Body of pancreas (tissue), 4 donors: ENCODE measurements at places on chromosomes 4 and X.

DNA sequence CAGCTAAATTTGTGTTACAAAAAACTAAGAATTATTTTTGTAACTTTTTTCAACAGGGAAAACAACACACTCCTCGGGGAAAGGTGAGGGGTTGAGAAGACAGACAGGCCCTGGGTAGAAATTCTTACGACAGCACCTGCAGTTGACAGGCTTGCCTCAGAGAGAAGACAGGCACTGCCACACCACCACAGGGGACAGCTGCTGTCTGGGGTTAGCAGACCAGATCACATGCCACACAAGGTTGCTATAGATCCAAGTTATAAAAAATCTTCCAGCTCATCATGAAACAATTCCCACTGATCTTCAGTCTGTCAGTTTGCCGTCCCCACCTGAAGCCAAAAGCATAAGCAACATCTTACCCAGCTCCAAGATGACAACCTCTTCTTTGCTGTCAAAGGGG lies 143.2 kb upstream of the ZCCHC13 start:
- DNase-seq, result no peak

GRCh38 chr4:10733481-10734062 lies 49.0 kb upstream of the CLNK start:
- no peak for DNase-seq

DNA sequence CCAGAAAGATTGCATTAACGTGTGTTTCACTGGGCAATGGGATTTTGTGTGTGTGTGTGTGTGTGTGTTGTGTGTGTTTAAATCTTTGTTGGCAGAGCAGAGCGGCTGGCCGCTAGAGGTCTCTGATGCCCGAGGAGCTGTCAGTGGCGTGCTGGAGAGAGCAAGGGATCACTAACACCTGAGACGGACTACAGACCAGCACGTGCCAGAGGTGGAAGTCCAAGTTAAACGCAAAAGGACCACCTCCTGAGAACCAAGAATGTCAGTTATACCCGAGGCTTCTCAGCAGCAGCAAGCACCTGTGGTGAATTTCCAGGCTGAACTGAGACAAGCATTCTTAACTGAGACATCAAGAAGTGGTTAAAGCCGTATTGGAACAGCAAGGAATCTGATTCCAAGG lies 9.0 kb upstream of the SLC25A14 start:
- DNase-seq, result peak; percentile 49

DNA sequence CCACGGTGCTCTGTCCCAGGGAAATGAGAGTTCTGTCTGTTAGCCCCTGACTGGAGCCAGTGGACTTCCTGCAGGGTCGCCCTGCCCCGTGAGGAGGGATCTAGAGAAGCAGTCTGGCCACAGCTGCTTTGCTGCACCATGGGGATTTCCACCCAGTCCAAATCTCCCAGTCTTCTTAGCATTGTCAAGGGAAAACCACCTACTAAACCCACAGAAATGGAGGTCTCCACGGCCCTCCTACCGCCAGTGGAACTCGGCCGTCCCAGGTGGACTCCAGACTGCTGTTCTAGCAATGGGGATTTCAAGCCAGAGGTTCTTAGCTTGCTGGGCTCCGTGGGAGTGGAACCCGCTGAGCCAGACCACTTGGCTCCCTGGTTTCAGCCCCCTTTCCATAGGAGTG lies 133.3 kb upstream of the PCDH7 start:
- no peak for DNase-seq

DNA sequence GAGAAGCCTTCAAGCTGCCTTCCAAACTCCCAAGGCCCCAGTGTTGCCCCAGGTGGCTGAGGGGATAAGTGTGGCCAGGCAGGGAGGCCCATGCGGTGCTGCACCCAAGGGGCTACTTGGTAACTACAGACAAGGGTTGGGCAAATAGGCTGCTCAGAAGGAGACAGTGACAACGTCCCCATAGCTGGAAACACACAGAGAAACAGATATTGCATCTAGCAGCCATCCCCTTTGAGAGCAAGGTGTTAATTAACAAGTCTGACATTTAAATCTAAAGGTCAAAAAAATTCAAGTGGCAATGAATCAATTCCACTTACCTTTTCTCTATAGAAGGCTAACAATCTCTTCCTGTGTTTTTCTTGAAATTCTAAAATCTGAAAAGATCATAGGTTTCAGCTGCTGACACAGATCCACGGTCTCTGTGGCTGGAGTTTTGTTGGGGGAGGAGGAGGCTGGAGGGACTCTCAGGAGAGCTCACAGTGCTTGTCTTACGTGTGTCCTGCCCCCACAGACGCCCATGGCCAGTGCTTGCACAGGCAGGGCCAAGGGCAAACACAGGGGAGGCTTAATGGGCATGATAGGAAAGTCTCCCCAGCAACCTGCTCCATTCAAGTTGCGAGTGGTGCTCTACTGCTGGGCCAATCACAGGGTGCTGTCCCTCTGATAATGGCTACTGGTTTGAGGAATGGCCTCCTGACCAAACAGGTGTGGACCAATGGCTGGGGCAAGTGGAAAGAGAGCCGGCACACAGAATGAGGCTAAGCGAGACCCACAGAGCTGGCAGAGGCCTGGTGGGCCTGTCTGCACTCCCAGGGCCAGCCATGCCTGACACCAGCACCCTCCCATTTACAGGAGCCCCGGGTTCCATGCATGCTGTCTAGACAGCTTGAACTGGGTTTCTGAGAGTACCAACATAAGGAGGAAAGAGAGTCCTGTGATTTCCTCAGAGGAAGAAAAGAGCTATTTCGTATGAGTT lies 22.6 kb downstream of the RNF212 start:
- DNase-seq, result no peak

- DNase-seq, result no peak
Observed at GRCh38 chr4:37682701-37683401, 3.3 kb downstream of the RELL1 start.

DNA sequence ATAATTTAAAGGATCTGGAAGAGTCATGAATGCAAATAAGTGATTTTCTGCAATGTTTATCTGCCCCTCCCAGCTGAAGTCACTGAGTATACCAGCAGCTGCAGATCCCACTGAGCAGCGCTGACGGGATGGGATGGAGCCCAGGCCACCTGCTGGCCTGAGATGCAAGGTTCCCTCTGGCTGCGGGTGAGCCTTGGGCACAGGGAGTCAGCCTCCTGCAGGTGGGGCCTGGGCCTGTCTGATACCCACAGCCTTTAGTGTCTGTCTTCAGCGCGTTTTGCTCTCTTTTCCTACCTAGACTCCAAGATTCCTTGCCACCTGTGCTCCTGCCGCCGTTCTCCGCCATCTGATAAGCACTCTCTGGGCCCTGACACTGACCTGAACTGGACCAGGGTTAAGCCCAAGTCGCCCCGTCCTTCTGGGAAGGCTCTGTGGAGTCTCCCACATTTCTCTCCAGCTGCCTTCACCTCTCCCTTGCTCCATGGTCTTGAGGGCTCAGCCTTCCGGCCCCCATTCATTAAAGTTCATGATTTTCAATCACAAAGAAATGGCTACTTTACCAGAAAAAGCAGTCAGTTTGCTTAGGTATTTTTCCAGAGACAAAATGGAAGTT lies 223.1 kb upstream of the FAT1 start:
- DNase-seq, result peak; percentile 87

DNA sequence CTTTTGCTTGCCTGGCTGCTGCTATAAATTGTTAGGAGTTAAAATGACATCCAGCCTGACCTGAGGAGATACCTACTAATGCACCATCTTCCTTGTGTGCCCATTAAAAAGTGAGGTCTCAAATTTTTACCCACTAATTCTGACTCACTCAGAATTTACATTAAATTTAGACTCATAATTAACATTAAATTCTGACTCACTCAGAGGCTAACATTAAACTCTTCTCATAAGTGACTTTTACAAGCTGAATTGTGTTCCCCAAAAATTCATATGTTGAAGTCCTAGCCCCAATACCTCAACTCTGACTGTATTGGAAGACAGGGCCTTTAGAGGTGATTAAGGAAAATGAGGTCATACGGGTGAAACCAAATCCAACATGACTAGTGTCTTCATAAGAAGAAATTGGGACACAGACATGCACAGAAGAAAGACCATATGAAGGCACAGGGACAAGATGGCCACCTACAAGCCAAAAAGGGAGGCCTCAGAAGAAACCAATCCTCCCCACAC lies 11.8 kb downstream of the CASP6 start:
- DNase-seq, result no peak

DNA sequence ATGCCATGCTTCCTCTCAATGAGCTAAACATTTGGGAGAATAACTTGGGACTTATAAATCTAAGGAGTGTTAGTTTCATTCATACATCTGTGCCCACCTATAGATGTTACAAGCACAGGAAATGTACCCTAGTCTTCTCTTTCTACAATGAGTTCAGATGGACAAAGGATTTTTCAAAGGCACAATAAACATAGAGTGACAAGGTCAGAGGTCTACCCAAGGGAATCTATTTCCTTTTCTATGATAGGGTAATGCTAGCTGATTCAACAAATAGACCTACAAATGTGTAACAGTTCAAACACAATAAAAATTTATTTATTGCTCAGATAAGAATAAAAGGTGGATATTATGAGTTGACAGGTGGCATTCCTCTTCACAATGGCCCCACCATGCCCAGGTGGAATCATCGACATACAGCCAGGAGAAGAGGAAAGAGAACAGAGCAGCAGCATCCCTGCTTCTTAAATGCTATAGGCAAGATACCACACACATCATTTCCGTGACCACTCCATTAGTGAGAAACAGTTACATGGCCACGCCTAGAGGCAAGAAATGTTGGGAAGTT lies 421.8 kb downstream of the HNRNPD start:
- DNase-seq, result no peak

DNA sequence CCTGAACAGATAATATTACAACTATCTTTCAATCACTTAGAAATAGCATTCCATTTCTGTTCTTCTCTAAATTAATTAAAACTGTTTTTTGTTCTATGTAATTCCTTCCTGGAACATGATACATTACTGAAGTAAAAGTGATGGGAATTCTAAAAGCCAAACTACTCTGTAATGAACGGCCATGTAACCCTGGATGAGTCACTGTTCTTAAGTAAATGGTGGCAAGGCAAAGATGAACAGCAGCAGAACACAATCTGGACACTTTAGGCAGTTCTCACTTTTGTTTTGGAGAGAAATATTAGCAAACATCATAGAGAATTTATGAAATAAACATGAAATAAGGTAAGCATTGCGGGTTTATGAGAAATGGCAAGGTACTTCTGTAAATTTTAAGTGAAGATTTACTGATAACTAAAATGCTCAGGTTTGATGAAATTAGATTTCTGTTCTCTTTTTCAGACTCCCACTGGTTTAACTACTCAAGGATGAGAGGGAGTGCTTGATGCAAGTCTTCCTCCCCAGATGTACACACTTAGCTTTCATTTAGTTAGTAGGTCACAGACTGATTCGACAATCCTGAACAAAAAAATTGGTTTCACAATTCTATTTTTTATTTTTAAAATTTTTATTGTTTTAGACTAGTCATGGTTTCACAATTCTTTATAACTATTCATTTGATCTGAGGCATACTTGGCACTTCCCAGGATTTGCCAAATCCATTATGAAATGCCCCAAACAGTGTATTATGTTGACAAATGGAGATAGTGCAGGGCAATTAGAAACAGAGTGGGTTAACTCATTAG lies 964 bp upstream of the GPR82 start:
- DNase-seq, result no peak

GRCh38 chrX:42954880-42955279 lies 176.9 kb upstream of the PPP1R2C start:
- no peak for DNase-seq

DNA sequence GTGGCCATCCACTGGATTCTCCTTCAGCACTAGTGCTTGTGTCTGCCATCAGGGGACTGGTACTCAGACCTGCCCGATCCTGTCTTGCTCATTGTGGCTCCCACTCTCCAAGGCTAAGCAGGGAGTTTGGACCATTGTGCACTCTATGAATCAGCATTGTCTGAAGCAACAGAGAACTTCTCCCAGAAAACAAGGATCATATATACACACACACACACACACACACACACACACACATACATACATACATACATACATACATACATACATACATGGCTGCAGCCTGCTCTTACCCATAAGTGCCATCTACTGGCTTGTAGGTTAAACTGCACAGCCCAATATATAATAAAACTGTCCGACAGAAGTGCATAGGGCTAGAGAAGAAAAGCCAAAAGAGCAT lies 345.3 kb upstream of the LCORL start:
- DNase-seq, result peak; percentile 6

DNA sequence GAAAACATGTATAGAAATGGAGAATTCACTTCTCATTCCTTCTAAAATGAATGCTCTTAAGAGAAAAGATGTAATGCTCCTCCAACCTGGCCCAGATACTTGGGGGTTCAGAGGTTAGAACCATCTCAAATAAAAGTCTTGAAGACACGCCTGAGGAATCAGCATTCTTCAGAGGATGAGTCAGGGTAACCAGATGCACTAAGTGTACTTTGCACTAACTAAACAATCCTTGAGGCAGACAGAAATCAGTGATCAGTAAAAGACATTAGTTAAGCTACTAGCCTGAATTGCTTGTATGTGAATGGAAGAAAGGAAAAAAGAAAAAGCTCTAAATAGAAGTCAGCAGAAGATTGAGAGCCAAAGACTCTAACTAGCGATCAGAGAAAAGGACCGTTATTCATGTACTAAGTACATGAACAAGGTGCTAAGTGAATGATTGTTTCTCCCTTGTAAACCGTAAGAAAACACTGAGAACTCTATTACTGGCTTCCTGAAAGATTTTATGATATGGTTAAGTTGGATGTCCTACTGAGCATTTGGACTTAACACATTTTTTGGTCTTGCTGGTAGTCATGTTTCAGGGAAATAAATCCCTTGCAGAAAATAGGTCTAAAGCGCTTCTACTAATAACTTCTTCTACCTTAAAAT lies 738.3 kb downstream of the STPG2 start:
- no peak for DNase-seq

DNA sequence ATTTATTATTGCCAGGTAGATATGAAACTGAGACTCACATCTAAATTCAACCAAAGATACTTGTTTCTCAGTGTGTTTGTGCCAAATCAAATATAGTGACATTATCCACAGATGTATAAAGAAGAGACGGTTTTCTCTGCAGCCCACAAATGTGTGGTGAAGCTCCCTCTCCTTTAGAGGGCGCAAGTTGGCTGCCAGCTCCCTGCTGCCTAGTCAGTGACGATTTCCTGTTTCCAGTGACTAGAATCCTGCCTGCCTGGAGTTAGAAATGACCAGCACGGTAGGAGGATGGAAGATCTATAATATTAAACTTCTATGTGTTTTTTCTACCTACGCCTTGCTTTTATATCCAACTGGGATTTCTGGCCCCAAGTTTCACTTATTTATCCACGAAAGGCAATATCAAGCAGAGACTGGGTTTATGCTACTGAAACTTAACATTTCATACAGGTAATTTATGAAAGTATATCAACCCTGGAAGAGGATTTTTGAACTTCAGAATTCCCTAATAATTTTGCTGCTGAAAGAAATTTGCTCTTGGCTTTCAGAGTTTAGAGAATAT lies 1793.7 kb upstream of the TENM3 start:
- DNase-seq, result no peak

DNA sequence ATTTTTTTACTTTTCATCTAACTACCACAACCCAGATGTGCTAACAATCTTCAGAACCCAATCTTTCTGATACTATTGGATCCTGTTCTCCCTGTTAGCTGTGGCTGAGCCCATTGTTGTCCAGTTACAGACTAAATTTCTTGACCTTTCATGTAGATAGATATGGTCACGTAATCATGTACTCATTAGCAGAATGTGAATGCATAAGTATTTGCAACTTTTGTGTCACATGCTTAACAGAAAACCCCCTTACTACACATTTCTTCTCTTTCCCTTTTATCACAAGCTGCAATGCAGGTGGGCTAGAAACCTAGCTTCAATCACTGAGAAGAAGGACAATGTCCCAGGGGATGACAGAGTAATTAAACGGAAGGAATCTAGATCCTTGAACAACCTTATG lies 13.1 kb upstream of the FAM13A start:
- DNase-seq, result no peak

- no peak for DNase-seq
Observed at GRCh38 chr4:159358226-159358625, 255.3 kb downstream of the RAPGEF2 start.
